Natural killer cell treated with Interleukin-12 subunit alpha and Interleukin-12 subunit beta and Interleukin-15 and Interleukin-18, amount 100 ng/mL, for 72 hours (primary cell): ENCODE measurements at places on chromosomes 12 and 14. TPM values are rescaled to one million over a fixed set of nuclear protein-coding genes. Genes with fewer than 3 reads are reported as not detected.

The NABP2 gene
- 66.3 TPM for total RNA-seq

DNA sequence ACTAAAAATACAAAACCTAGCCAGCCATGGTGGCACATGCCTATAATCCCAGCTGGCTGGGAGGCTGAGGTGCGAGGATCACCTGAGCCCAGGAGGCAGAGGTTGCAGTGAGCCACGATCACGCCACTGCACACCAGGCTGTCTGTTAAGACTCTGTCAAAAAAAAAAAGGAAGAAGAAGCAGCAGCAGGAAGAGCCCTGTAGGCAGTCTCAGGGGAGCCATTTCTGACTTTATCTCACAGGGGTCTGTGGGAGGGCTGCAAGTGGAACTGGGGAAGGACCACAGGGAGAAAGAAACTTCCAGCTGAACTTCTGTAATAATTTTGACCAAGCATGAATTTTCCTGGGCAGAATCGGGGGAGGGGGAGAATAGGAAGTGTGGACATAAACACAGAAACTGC, 32.7 kb downstream of the GARIN6 start:
- no peaks in the 10 kb centered on the region for H3K36me3 ChIP-seq
- DNase-seq, result no peak
- no peak overlapping the region for H3K4me3 ChIP-seq
- no peaks in the 10 kb centered on the region for H3K27me3 ChIP-seq
- no peaks in the 10 kb centered on the region for H3K4me1 ChIP-seq

DNA sequence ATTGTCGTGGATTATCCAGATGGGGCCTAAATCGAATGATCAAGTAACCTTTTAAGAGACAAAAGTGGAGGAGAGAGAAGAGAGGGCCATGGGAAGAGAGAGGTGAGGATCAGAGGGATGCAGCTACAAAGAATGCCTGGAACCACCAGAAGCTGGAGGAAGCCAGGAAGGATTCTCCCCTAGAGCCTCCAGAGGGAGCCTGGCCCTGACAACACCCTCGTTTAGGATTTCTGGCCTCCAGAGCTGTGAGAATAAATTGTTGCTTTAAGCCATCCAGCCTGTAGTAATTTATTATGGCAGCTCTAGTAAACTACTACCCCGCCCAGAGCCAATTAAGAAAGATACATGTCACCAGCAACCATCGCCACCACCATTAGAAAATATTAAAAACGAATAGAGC, 46.2 kb upstream of the GSC start:
- H3K36me3 ChIP-seq, result no peaks in the 10 kb centered on the region
- H3K27me3 ChIP-seq, result no peaks in the 10 kb centered on the region
- no peak for DNase-seq

- no peak overlapping the region for H3K4me3 ChIP-seq
- no peaks in the 10 kb centered on the region for H3K36me3 ChIP-seq
- H3K27ac ChIP-seq, result no peak overlapping the region
- H3K4me1 ChIP-seq, result no peaks in the 10 kb centered on the region
- H3K27me3 ChIP-seq, result peaks cover 26% of the 10 kb centered on the region
Observed at GRCh38 chr14:77151918-77152588, 10.5 kb upstream of the ZDHHC22 start.

The PITPNM2 gene
- total RNA-seq, result 3.1 TPM

The ACRBP gene
- 2.1 TPM for total RNA-seq

DNA sequence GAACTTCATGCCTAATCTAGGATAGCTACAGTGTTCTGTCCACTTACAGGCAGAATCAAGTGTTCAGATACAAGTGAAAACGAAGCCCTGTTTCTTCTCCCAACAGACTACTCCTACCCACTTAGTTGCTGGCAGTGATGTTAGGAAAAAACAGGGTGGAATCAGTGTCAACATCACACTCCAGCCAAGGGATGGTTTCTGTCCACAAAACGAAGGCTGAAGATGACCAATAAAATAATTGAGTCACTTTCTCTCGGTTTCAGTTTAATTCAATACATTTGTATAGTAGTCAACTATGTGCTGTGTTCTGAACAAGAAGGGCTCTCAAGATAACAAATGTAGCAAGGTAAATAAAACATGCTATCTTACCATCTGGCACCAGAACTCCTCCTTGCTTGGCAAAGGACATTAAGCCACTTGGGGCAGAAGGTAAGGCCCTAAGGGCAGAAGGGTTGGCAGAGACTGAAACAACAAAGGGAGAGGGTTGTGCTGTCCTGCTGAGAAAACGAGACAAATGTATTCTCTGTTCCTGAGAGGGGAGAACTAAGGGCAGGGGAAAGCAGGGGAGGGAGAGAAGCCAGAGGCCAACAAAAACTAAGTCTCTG, 393.6 kb downstream of the DPF3 start:
- H3K36me3 ChIP-seq, result no peaks in the 10 kb centered on the region
- H3K27me3 ChIP-seq, result peaks cover 5% of the 10 kb centered on the region
- H3K27ac ChIP-seq, result peak overlapping the region; percentile 25
- no peak overlapping the region for H3K4me3 ChIP-seq
- DNase-seq, result no peak

The IKBIP gene
- total RNA-seq, result 23.9 TPM
